ENCODE measurements at places on chromosomes 5 and 9.

DNA sequence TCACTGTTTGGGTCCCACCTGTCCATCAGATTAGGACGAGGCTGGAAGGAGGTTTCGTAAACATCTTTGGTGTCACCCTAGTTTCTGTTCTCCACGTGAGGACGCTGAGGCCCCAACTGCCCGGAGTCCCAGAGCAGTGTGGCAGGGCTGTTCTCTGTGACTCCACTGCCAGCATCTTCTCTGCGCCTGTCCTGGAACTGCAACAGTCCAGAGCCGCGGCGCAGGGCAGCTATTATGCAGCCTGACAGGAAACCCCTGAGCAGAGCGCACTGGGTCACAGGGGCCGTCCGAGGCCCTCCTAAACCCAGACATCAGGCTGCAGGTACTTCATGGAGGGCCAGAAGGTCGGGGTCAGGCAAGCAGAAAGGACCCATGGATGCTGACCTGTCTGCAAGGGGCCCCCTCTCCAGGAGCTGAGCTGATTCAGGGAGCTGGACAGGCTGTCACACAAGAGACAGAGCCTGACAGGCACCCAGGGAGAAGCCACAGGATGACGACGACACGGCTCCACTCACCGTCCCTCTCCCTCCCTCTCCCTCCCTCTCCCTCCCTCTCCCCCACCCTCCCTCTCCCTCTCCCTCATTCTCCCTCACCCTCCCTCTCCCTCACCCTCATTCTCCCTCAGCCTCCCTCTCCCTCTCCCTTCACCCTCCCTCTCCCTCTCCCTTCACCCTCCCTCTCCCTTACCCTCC is 31.7 kb downstream of the DBH start:
- no peak for DNase-seq

DNA sequence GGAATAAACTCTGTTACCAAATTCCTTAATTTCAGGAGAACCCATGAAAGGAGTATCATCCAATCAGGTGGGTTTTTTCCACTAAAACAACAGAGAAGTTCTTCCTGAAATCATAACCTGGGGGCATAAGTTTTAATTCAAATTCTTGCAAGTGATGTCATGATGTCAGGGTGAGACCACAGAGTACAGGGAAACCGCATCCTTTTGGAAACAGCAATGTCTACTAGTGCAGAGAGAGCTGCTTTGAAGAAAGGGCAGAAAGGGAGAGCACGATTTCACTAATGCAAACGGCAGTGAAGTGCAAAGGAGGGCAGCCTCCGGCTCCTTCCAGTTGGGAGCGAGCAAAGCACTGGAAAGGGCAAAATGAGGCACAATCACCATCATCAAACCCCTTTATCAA is 20.6 kb upstream of the CMBL start:
- no peak for DNase-seq

DNA sequence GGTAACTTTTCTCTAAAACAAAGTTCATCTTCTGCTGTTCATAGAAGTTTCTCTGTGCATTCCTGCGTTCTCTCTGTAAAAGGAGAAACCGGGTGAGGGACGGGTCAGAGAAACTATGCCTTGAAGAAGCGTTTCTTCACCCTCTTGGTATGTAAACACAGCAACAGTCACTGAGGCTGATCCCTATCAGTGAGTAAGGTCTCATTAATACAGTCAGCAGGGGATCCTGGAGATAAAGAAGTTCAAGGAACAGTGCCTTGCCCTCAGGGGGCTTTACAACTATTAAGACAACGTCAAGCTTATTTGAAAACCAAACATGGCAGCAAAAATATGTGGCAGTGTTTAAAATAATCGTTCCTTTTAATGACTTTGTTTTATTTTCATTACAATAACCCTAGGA is 202.9 kb upstream of the IL12B start:
- DNase-seq, result no peak

- no peak for DNase-seq
Measured at GRCh38 chr5:4758996-4759395, 381.1 kb upstream of the ADAMTS16 start.

GRCh38 chr5:173727839-173728778 is 111.7 kb upstream of the BOD1 start:
- DNase-seq, result no peak

DNA sequence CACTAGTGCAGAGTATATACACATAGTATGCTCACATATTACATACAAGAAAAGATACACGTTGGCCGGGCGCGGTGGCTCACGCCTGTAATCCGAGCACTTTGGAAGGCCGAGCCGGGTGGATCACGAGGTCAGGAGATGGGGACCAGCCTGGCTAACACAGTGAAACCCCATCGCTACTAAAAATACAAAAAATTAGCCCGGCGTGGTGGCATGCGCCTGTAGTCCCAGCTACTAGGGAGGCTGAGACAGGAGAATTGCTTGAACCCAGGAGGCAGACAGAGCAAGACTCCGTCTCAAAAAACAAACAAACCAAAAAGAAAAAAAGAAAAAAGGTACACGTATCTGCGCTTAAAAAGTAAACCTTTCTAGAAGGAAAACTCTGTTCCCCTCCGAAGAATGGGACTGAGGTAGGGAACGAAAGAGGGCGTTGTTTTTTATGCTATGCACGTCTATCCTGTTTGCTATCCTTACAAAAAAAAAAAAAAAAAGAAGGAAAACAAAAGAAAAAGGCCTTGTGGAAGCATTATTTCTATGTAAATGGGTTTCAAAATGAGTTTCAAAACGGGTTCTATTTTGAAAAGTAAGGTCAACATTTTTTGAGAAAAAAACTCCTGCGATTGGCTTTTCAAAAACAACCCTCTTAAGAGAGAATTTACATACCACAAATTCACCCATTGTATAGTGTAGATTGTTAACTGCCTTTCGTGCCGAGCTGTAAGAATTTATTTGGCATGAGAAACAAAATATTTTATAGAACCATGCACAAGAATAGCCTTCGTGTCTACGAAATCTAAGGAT is 1.2 kb downstream of the AK3 start:
- DNase-seq, result no peak

- DNase-seq, result no peak
Measured at GRCh38 chr5:14432931-14433589, 148.5 kb upstream of the OTULINL start.

All from activated naive CD4-positive, alpha-beta T cell treated with anti-CD3 and anti-CD28 coated beads, Interleukin-2, amount 50 U/mL, for 16 hours (primary cell).